Activated T-cell treated with anti-CD3 and anti-CD28 coated beads, Interleukin-2, amount 50 U/mL, for 48 hours (primary cell): ENCODE measurements at places on chromosomes 6 and 20.

DNA sequence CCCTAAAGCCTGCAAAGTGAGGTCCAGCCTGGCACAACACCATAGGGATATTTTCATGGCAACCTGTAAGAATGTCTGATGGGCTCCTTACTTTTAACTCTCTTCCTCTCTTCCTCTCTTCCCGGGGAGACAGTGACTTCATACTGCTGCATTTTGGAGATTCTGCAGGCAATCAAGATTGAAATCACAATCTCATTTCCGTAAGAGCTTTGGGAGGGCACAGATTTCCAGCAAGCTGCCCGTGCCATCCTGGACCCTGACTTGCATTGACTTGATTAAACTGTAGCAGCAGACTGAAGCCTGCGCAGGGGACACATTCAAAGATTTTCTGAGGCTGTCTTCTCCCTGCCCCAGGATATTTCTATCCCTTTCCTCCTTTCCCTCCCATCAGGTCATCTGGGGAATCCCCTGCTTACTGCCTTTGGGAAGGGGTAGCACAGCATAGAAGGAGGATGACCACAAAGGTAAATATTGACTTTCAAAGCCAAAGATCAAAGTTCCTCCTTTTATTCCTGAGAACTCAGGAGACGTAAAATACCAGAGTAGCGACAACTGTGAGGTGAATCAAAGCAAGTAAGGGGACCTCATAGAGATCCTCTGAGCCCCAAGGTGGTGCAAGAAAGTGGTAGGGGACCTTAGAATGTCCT lies 504.0 kb upstream of the ARID1B start:
- no peak for DNase-seq

DNA sequence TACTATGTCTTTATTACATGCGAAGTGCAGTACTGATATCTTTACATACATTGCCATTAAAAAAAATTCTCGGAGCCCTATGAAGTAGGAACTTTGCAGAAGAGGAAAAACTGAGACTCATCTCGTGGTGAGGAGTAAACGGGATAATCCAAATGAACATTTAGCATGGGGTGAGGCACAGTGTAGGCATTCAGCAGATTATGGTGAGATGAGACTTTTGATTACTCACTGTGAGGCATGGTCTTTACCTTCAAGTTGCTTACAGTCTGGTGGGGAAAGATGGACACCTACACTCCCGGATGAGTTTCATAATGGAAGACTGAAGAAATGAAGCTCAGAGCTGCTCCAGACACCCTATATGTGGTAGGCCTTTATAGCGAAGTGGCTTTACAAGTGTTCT lies 1.4 kb downstream of the RPRD1B start:
- no peak for DNase-seq

DNA sequence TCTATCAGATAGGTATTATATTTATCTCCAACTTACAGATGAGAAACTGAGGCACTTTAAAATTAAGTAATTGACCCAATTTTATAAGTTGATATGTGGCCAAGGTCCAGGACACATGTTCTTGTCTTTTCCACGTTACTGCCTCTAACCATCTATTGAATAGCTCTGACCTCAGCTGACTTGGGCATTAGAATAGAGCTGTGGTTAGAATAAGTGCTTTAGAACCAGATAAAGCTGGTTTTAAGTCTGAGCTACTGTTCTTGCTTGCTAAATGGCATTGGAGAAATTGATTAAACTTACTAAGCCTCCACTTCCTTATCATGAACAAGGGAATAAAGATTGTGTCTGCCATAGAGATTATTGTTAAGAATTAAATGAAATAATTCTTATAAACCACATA lies 147.8 kb upstream of the DTNBP1 start:
- DNase-seq = no peak

DNA sequence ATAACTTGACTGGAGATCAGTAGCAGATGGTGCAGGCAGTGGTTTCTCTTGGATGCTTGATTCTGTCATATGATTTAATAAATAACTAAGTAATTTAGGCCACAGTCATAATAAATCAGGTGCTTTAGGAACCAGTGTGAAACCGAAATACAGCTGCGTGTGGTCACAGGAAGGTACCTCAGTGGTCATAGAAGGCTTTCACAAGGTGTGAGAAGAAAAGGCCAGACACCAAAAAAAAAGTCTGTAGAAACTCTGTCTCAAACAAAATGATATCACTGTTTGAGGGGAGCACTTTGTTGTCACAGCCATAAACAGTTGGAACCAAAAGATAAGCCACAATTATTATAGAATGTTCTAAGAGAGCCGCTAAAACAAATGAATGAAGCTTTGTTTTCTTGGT lies 56.5 kb downstream of the ARMC2 start:
- no peak for DNase-seq

GRCh38 chr6:143441010-143441409 lies 9.5 kb downstream of the ADAT2 start:
- DNase-seq = no peak

- DNase-seq = no peak
Measured at GRCh38 chr20:57840066-57840465, 130.3 kb upstream of the PMEPA1 start.

DNA sequence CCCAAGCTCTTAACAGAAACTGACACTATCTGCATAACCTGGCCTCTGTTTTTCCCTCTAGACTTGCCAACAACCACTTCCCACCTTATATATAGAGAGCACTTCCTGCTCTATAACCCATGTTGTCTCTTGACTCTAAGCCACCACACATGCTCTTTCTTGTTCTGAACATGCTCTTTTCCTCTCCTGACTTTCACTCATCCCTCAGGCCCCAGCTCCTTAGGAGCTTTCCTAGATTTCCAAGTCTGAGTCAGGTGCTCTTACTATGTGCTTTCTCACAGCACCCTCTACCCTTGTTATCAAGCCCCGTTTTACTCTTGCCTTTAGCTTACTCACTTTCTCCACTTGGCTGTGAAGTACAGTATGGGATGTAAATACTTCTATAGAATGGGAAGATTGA lies 143.9 kb upstream of the EYA4 start:
- no peak for DNase-seq

GRCh38 chr6:2073476-2073875 lies 171.9 kb downstream of the GMDS start:
- DNase-seq = no peak

DNA sequence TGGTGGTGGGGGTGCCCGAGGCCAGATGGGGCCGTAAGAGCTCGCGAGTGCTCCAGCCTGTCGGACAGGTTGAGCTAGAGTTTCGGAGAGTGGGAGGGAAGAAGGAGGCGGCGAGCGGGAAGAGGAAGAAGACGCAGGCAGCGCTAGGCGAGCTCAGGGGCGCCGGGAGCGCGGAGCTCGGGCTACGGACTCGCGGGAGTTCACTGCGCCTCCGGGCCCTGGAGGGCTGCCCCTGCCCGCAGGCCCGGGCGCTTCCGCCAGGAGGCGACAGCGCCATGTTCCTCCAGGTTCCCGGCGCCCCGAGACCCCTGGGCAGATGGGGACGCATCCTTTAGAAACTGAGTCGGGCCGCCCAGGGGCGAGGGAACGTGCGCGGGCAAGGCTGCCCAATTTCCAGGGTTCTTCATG lies 984 bp downstream of the TFAP2C start:
- DNase-seq = peak; percentile 37

GRCh38 chr6:268394-268935 lies 23.8 kb upstream of the DUSP22 start:
- no peak for DNase-seq

- no peak for DNase-seq
Measured at GRCh38 chr6:52522151-52522626, 54.7 kb downstream of the TRAM2 start.

DNA sequence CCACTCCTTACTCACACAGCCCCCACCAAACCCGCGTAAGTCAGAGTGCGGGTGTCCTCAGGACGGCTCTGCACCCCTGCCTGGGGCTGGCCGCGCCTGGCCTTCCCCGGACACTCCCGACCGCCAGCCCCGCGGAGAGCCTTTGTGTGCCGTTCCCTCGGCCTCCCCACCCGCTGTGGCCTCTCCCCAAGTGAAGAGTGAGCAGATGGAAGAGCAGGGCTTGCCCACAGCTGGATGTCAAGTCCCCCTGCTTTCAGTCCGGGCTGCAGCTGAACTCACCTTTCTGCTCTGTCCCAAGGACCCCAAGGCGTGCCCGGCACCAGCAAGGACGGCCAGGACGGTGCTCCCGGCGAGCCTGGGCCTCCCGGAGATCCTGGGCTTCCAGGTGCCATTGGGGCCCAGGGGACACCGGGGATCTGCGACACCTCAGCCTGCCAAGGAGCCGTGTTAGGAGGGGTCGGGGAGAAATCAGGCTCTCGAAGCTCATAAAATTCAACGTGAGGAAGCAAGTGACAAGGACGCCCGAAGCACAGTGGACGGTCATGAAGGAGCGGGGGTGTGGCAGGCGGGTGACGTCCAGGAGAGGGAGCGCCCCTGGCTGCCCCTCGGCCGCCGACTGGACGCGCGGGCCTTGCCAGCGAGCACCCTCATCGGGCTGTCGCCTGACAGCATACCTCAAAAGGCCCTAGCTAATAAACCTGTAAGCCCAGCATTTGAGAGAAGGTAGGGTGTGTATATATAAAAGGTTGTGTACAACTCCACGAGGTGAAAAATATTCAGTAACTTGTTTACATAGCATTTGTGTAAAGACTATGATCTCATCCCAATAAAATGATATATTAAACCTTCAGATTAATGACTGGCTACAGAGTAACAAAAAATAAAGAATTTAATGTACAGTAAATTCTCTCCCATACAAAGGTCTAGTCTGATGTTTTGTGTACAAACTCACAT lies 21.1 kb downstream of the TCFL5 start:
- no peak for DNase-seq

DNA sequence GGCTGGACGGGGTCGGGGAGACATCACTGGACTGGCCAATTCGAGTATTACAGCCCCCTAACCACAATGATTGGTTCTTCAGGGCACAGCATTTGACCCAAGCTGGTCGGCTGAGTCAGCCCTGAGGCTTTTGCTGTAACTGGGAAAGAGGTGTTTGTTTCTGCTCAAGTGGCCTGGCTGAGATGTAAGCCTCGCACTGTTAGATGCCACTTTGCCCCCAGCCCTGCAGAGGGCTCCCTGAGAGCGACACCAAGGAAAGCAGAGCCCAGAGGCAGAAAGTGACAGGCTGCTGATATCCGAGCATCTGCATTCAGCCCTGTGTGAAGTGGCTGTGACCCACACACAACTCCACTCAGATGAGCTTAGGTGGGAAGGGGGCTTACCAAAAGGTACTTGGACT lies 19.4 kb downstream of the ERGIC3 start:
- peak; percentile 29 for DNase-seq

DNA sequence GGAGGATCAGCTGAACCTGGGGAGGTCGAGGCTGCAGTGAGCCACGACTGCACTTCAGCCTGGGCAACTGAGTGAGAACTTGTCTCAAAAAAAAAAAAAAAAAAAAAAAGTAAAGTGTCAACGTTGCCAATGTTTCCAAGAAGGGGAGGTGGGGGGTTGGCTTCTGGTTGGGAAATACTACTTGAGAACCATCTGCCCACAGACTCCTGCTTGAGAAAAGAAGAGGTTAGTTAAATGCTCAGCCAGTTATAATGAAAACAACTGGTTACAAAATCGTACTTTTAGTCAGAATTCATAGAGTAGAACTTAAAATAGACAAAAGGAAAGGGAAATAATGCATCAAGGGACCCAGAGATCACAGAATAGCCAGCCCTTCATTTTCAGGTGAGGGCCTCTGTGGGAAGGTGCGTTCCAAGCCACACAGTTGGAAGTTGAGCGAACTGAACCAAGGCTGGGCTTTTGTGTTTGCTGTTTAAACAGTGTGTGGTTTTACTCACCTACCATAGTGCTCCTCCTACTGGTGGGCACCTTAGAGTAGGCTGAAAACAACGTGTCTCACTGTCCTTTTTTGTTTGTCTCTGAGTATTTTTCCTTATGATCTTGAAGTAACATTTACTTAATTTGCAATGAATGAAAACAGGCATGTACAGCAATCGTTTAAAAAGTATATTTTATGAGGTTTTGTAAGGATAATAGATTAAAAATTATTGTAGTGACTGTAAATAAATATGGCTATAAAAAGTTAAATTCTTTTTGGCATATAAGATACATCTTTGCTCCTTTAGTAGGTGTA lies 200.7 kb downstream of the BCAS1 start:
- DNase-seq = peak; percentile 78

- no peak for DNase-seq
Measured at GRCh38 chr6:3231247-3232016, 4.0 kb upstream of the TUBB2B start.

DNA sequence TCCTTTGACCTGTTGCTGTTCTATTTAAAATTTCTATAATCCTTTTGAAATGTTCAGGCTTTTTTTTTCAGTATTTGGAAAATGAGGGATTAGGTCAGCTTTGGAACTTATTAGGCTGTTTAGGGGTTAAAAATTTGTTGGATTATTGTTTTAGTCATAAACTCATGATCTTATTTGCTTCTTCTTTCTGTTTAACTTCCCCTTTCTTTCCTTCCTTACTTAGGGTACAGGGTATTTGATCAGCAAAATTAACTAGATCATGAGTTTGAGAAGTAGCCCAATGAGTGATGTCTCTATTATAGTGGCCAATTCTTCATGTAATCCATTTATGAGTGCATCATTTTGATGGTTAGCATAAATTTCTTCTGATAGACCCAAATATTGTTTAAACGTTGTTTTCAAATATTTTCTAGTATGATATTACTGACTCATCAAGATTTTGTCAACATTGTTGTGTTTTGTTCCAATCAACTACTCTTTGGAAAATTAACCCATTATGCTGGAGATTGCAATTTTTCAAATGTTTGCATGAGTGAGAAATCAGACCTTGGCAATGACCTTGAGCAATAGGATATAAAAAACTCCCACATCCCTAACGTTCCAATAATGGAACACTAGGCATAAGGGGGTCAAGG lies 94.4 kb downstream of the OTOR start:
- DNase-seq = no peak

- peak; percentile 86 for DNase-seq
Measured at GRCh38 chr6:41073203-41073967, 611 bp downstream of the NFYA start.

- no peak for DNase-seq
Measured at GRCh38 chr6:76382201-76382600, 309.7 kb upstream of the IMPG1 start.

DNA sequence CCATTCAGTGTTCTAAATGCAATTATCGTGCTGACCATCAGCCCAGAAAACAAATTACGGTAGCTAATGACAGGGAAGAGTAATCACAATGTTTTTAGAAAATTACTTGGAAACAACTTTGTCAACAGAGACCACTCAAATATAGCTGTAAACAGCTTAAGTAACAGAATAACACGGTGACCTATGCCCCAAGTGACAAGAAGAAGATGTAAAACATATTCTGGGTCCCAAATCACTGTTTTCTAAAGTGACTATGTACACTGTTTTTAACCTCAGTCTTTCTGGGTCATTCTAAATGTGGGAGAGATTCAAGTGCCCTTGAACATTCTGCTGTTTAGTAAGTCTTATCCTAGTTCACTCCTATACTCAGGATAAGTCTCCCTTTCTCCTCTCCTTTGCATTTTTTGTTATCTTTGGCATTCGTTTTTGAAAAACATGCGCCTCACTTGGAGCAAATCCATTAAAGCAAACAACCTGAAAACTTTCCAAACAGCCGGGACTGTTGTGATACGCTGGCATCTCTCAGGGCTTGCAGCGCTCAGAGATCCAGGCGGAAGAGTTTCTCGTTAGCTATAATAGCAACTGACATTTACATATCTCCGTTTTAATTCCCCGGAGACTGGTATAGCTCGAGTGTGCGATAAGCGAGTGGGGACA lies 114.5 kb upstream of the SOX4 start:
- no peak for DNase-seq
